ENCODE measurements at places on chromosomes 6 and 20.

DNA sequence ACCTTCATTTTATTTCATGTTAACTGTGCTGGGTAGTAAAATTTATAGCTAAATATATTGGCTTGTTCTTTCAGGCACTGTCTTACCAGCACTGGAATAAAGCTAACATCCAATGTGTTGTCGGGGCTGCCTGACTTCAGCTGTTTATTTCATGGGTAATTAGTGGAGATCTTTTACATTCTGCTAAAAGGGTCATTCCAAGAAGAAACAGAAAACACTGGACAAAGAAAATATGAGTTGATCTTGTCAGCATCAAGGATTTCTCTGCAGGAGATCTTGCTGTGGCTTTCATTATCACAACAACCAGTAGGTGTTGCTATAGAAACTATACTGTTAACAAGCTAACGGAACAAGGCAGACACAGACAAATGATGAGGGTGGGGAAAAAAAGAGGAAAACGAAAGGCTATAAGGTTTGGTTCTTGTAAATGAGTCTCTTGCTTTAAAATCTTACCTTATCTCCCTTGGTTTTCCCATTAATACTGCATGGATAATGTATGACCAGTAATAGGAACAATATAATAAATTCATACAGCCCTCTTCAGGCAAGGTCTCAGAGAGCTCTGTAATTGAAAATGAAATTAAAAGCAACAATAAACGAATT is 206.8 kb downstream of the SIM1 start:
- H3K4me3 ChIP-seq = peak overlapping the region; percentile 38
- H3K4me1 ChIP-seq = peaks cover 4% of the 10 kb centered on the region
- H3K27me3 ChIP-seq = peaks cover 6% of the 10 kb centered on the region
- no peak for DNase-seq
- H3K27ac ChIP-seq = no peak overlapping the region

GRCh38 chr6:52373151-52373690 is 11.3 kb downstream of the PAQR8 start:
- DNase-seq = no peak
- no peak overlapping the region for H3K4me3 ChIP-seq
- H3K4me1 ChIP-seq = peaks cover 29% of the 10 kb centered on the region
- no peaks in the 10 kb centered on the region for H3K27me3 ChIP-seq
- H3K36me3 ChIP-seq = peaks cover 54% of the 10 kb centered on the region

GRCh38 chr6:53382421-53382820 is 33.7 kb upstream of the ELOVL5 start:
- no peak for DNase-seq
- peaks cover 24% of the 10 kb centered on the region for H3K27me3 ChIP-seq
- H3K27ac ChIP-seq = no peak overlapping the region
- H3K36me3 ChIP-seq = no peaks in the 10 kb centered on the region
- H3K4me3 ChIP-seq = no peak overlapping the region
- no peaks in the 10 kb centered on the region for H3K4me1 ChIP-seq

- no peaks in the 10 kb centered on the region for H3K27me3 ChIP-seq
- H3K27ac ChIP-seq = no peak overlapping the region
- no peaks in the 10 kb centered on the region for H3K36me3 ChIP-seq
- H3K4me1 ChIP-seq = no peaks in the 10 kb centered on the region
Observed at GRCh38 chr20:6142348-6142993, 19.6 kb upstream of the FERMT1 start.

DNA sequence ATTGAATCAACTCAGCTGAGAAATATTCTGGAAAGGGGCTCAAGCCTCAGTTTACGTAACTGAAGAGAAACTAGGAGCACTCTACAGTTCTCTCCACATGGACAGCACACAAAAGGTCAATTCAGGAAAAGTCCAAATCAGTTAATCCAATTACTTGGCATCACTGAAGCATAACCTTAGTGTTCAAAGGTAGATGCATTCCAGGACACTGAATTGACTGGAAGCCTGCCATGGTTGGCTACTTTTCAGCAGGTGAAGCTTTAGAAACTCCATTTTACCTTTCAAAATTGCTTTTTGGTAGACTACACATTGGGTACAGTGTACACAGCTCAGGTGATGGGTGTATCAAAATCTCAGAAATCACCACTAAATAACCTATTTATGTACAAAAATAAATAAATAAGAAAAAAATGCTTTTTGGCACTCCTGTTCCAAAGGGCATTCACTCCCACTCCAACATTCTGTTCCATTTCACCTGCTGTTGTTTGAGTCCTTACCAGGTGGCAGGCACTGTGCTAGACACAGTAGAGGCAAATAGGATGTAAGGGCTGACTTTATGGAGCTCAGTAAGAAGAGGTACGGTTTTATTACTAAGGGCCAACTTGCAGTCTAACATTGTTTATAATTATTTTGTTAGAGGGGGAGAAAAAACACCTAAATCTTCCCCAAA is 153.4 kb downstream of the FAXC start:
- no peaks in the 10 kb centered on the region for H3K36me3 ChIP-seq
- H3K27me3 ChIP-seq = no peaks in the 10 kb centered on the region
- no peaks in the 10 kb centered on the region for H3K4me1 ChIP-seq
- no peak for DNase-seq
- no peak overlapping the region for H3K27ac ChIP-seq

DNA sequence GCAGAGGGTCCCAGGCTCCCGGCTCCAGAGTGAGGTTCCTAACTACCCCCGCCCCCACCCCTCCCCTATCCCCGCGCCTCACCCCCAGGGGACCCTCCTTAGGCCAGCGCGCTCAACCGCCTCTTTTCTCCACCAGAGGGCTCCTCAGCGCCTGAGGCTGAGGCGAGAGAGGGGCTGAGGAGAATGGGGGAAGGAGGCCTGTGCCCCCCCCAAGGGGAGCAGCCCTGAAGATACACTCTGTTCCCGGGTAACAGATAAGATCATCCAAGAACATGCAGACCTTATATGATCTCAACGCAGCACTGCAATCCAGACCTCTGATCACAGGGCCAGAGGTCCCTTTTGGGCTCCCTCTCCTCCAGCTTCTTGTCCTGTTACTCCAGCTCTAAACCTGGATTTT is 43.3 kb upstream of the MRPS10 start:
- no peak overlapping the region for H3K4me3 ChIP-seq
- peaks cover 5% of the 10 kb centered on the region for H3K4me1 ChIP-seq
- H3K27me3 ChIP-seq = no peaks in the 10 kb centered on the region
- H3K36me3 ChIP-seq = peaks cover 10% of the 10 kb centered on the region
- DNase-seq = no peak

GRCh38 chr20:32285621-32286371 is 8.3 kb downstream of the KIF3B start:
- H3K27me3 ChIP-seq = no peaks in the 10 kb centered on the region
- no peak for DNase-seq
- H3K4me1 ChIP-seq = peaks cover 36% of the 10 kb centered on the region

- no peak overlapping the region for H3K27ac ChIP-seq
- peaks cover 5% of the 10 kb centered on the region for H3K27me3 ChIP-seq
- no peaks in the 10 kb centered on the region for H3K36me3 ChIP-seq
- no peak overlapping the region for H3K4me3 ChIP-seq
- peaks cover 2% of the 10 kb centered on the region for H3K4me1 ChIP-seq
Observed at GRCh38 chr6:156660389-156660788, 116.8 kb upstream of the ARID1B start.

- DNase-seq = no peak
- H3K36me3 ChIP-seq = no peaks in the 10 kb centered on the region
- peaks cover 31% of the 10 kb centered on the region for H3K27me3 ChIP-seq
- H3K27ac ChIP-seq = no peak overlapping the region
Observed at GRCh38 chr6:150549007-150549406, 50.7 kb upstream of the PLEKHG1 start.

DNA sequence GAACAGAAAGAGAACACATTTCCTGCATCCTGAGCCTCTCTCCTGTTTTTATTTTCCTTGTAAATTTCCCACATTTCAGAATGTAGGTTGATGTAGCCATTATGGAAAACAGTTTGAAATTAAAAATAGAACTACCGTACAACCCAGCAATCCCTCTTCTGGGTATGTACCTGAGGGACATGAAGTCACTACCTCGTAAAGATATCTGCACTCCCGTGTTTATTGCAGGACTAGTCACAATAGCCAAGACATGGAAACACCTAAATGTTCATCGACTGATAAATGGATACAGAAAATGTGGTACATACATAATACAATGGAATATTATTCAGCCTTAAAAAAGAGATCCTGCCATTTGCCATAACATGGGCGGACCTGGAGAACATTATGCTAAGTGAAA is 72.0 kb upstream of the JAG1 start:
- no peaks in the 10 kb centered on the region for H3K4me1 ChIP-seq
- no peak overlapping the region for H3K27ac ChIP-seq
- H3K36me3 ChIP-seq = no peaks in the 10 kb centered on the region
- H3K27me3 ChIP-seq = no peaks in the 10 kb centered on the region

- H3K36me3 ChIP-seq = no peaks in the 10 kb centered on the region
- H3K4me1 ChIP-seq = peaks cover 8% of the 10 kb centered on the region
- H3K4me3 ChIP-seq = no peak overlapping the region
- H3K27ac ChIP-seq = no peak overlapping the region
Observed at GRCh38 chr20:32631933-32632460, 41.7 kb downstream of the C20orf203 start.

GRCh38 chr6:100768816-100769351 is 112.2 kb downstream of the ASCC3 start:
- H3K4me1 ChIP-seq = no peaks in the 10 kb centered on the region
- no peaks in the 10 kb centered on the region for H3K27me3 ChIP-seq
- H3K36me3 ChIP-seq = peaks cover 25% of the 10 kb centered on the region
- H3K4me3 ChIP-seq = no peak overlapping the region

DNA sequence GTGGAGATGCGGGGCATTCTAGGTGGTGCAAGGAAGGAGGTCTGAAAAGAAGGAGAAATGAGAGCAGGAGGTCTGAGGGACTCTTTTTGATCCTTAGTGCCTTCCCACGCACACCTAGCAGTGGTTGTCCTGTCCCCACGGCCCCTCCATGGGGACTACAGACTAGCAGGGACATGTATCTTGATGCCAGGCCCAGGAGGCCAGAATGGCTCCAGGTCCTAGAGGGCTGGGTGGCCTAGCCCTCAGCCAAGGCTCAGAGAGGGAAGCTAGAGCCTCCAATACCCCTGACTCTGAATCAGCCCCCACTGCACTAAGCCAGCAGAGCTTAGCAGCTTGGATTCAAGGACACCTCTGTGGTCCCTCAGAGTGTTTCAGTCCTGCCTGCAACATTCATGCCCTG is 16.7 kb upstream of the BLCAP start:
- DNase-seq = no peak
- peaks cover 14% of the 10 kb centered on the region for H3K27me3 ChIP-seq
- H3K4me1 ChIP-seq = no peaks in the 10 kb centered on the region
- no peaks in the 10 kb centered on the region for H3K36me3 ChIP-seq
- no peak overlapping the region for H3K4me3 ChIP-seq
- H3K27ac ChIP-seq = no peak overlapping the region

DNA sequence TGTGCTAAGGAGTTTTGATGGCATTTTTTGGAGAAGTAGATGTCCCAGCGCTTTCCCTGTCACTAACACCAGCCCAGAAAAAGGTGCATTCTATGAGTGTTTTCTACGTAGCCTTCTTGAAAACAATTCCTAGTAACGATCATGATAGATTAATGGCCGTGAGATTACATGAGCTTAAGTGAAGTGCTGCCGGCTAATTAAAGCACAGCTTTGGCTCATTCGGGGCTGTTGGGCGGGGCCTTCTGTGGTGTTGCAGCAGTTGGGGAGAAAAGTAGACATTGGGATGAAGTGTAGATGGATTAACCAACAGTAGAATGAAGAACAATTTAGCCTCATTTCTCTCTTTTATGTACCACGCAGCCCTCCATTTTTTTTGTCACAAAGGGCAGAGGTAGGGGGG is 20.8 kb upstream of the TRAF3IP2 start:
- H3K4me3 ChIP-seq = no peak overlapping the region
- no peaks in the 10 kb centered on the region for H3K27me3 ChIP-seq
- H3K36me3 ChIP-seq = no peaks in the 10 kb centered on the region
- no peak for DNase-seq

DNA sequence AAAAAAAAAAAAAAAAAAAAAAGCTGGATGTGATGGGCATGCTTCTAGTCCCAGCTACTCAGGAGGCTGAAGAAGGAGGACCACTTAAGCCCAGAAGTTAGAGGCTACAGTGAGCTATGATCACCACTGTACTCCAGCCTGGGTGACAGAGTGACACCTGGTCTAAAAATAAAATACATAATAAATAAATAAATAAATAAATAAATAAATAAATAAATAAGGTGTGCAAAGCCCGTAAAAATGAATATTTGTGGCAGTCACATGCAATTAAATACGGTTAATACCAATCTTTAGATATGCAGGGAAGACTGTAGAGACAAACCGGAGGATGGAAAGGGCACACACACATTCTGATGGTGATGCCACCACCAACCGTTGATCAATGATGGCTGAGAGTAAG is 26.2 kb downstream of the IL22RA2 start:
- H3K27me3 ChIP-seq = peaks cover 18% of the 10 kb centered on the region
- H3K27ac ChIP-seq = no peak overlapping the region
- no peaks in the 10 kb centered on the region for H3K4me1 ChIP-seq
- no peak for DNase-seq

DNA sequence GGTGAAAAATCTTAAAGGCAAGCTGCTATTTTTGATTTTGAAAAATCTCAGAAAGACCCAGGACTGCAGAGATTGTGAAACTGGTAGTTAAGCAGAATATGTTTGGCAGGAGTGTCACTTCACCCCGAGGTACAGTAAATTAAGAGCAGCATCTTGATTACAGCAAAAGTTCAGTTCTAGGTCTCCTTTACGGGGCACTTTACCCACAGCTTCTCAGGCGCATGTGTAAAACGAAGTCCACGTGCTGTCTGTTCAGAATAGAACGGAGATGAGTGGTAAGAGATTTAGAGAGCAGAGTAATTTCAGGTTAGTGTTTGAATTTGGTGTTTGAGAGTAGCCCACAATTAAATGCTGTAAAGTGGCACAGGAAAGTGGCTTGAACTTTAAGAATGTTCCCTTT is 84.0 kb downstream of the FARS2 start:
- H3K27ac ChIP-seq = no peak overlapping the region
- peaks cover 11% of the 10 kb centered on the region for H3K36me3 ChIP-seq
- peaks cover 6% of the 10 kb centered on the region for H3K4me1 ChIP-seq
- no peak for DNase-seq
- no peak overlapping the region for H3K4me3 ChIP-seq

GRCh38 chr6:105569706-105570105 is 166.8 kb upstream of the PREP start:
- DNase-seq = no peak
- H3K36me3 ChIP-seq = no peaks in the 10 kb centered on the region
- peaks cover 42% of the 10 kb centered on the region for H3K27me3 ChIP-seq
- no peak overlapping the region for H3K27ac ChIP-seq
- no peak overlapping the region for H3K4me3 ChIP-seq

DNA sequence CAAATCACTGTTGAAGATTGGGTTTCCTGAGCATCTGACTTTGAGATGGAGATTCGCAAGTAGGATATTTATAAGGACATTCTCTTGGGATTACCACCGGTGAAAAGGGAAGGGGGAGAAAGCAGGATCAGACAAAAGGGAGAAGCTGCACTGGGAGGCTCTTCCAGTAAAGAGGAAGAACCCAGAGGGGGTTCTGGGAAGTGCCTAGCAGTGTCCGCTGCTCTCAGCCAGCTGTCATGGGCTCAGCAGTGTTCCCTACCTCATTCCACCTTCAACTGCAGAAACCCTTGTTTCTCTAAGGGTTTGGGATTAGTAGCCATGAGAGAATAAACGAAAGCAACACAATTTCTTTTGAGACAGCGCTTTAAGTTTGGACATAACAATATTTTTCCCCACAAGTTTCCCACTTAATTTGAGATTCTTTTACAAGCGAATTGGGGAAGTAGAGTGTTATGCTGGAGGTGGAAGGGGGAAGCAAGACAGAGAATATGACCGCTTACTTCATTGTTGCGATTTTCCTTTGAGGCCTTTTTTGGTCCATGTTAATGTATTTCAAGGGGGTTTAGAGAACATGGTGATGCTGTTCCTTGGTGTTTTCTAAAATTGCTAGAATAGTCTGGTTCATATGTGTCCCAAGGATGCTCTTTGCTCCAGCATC is 154.5 kb upstream of the SCGN start:
- no peak overlapping the region for H3K4me3 ChIP-seq
- no peaks in the 10 kb centered on the region for H3K36me3 ChIP-seq
- H3K27me3 ChIP-seq = no peaks in the 10 kb centered on the region
- H3K4me1 ChIP-seq = no peaks in the 10 kb centered on the region

All from activated naive CD8-positive, alpha-beta T cell treated with anti-CD3 and anti-CD28 coated beads, Interleukin-2, amount 10 ng/mL, durations not matched to agents 7 days and 5 days (primary cell).